ENCODE measurements at places on chromosomes 11 and 22.

GRCh38 chr22:30801695-30802094, 107.0 kb downstream of the OSBP2 start:
- no peak for DNase-seq

GRCh38 chr11:95714843-95715776, 74.5 kb downstream of the FAM76B start:
- DNase-seq: no peak

DNA sequence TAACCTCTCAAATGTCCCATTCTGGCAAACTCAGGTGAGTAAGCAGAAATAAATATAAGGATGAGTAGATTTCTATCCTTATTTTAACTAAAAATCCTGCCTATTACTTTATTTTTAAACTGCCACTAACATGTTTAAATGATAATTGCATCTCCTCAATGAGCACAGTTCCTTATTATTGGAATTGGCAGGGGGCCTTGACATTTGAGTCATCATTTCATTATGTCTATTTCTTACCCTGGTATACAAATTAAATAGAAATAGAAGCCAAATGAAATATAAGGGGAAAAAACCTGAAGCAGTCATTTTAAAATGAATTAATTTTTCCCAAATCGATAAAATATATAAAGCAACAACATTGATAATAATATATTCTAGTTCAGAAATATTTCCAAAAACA, 81.2 kb downstream of the GUCY1A2 start:
- DNase-seq: no peak

GRCh38 chr22:17121233-17122195, at the start of gene TMEM121B:
TMEM121B (minus strand) TSS chr22:17121360; CDS start chr22:17121127, 233 bp downstream.
- DNase-seq: no peak

DNA sequence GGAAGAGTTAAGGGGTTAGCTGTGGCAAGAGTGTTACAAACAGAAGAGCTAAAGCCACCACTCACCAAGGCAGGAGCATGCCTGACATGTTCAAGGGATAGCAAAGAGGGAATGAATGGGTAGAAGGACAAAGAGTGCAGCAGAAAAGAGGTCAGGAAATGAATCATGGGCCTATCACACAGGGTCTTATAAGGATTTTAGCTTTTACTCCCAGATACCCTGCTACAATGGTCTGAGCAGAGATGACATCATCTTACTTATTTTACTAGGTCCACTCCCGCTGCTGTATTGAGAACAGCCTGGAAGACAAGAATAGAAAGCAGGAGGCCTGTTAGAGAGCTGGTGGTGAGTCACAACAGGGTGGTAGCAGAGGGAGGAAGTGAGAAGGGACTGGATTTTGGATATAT, 9.8 kb downstream of the TRAF6 start:
- no peak for DNase-seq

DNA sequence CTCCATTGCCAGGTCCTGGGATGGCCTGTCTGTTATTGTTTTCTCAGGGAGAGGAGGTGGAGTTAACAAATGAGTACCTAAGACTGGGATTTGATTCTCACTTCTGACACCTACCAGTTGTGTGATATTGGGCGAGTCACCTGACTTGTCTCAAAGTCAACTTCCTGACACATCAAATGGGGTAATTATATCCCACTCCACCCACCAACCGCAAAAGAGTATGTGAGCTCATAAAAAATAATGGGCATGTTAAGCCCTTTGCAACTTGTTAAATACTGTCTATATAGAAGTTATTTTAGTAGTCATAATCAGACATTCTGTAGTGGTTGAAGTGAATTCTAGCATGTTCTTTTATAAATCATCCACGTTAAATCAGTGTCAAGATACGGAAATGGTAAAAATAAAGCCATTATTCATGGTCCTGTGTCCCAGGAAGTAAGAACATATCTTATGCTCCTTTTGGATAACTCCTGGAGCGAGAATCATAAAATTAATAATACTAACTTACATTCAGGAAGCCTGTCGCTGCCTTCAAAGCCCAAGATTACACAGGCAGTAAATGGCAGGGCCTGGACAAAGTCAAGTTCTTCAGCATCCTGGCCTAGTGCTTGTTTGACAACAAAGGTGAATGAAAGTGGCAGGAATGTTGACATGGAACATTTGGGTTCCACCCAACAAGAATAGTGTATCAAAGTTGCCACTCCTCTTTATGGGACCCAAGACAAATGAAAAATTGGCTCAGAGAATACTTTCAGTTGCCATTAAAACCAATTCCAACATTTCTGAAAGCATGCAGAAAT, 54.3 kb downstream of the SYTL2 start:
- DNase-seq: peak; percentile 45

Measured in activated CD4-positive, alpha-beta T cell treated with anti-CD3 and anti-CD28 coated beads for 4 hours (primary cell).